ENCODE measurements at places on chromosomes 2 and 18.

- no peak for DNase-seq
Measured at GRCh38 chr2:176960736-176961520, 251.7 kb upstream of the HNRNPA3 start.

DNA sequence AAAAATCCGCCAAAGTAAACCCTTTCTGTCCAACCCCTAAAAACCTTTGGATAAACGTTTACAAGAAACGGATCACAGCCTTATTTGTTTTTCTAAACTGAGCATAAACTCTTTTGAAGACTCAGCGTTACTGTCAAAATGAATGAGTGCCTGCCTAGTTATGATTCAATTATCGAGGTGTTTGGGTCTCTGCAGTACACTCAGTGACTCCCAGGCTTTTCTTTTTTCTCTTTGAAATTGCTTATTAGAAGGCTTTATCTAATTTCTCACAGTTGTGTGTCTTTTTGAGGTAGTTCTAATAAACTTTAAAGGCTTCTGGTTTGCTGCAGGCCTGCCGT lies 663 bp downstream of the RHBDD1 start:
- DNase-seq: no peak

DNA sequence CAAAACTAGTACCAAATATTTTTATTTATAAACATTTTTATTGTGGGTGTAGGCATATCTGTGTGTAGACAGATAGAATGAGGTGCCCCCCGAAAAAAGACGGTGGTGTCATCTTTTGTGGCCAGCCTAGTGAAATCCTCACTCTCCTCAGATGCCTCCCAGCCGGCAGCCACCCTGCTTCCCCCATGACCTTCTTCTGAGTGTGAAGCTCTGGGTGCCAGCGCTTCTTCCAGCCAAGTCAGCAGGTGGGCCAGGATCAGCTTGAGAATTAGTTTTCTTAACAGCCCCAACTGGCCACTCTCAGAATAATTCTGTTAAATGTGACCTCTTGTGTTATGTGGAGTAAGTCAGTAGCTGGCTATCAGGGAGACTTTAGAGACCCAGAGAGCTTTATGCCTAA lies 229.6 kb upstream of the FOSL2 start:
- no peak for DNase-seq

DNA sequence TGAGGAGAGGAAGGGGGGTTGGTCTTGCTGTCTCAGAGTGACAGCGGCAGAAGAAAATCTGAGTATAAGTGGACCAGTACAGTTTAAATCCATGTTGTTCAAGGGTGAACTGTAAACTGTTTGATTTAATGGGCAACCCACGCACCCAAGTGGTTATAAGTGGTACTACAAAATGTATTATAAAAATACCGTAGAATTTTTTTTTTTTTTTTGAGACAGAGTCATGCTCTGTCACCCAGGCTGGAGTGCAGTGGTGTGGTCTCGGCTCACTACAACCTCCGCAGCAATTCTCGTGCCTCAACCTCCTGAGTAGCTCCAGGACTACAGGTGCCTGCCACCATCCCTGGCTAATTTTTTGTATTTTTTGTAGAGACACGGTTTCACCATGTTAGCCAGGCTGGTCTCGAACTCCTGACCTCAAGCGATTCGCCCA lies 2.1 kb upstream of the CHCHD5 start:
- DNase-seq: peak; percentile 70

DNA sequence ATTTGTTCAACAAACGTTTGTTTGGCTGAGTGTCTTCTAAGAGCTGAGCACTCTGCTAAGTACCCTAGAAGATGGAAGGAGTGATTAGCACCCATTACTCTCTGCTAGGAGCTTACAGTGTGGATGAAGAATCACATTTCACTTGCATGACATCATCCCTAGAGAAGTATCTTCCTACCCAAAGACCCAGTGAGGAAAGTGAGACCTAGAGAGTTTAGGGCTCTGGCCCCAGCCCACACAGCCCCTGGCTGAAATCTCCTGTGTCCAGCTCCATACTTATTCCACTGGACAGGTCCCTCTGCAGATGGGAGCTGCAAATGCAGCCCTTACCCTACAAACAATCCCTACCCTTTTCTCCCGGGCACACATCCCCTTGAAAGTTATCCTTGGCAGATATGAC lies 26.8 kb upstream of the EPAS1 start:
- DNase-seq: no peak

All from activated CD4-positive, alpha-beta T cell treated with anti-CD3 and anti-CD28 coated beads, Interleukin-2, amount 50 U/mL, for 16 hours (primary cell).